Ovary (tissue), 10 donors: ENCODE measurements at places on chromosomes 2 and 18. TPM values are rescaled to one million over a fixed set of nuclear protein-coding genes. Genes with fewer than 3 reads are reported as not detected.
A peak's percentile ranks its signal among the peaks of the same experiment; 100 is the strongest.

DNA sequence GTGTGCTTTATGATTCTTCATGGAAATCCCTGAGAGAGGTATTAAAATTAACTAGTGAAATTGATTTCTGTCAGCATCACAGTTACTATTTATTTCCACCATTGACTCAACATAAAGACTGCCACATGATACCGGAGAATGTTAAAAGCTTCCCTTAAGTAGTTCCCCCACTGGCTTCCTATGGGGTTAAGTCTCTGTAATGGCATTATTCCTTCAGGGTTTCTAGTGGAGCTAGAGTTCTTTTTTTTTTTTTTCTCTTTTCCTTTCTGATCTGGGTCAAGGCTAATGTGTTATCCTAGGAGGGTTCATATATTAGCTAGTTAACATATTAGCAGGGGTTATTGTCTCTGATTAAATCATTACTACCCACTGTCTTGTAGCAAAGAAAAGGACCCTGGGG, 1919.1 kb upstream of the PIK3C3 start:
- no peak for DNase-seq

DNA sequence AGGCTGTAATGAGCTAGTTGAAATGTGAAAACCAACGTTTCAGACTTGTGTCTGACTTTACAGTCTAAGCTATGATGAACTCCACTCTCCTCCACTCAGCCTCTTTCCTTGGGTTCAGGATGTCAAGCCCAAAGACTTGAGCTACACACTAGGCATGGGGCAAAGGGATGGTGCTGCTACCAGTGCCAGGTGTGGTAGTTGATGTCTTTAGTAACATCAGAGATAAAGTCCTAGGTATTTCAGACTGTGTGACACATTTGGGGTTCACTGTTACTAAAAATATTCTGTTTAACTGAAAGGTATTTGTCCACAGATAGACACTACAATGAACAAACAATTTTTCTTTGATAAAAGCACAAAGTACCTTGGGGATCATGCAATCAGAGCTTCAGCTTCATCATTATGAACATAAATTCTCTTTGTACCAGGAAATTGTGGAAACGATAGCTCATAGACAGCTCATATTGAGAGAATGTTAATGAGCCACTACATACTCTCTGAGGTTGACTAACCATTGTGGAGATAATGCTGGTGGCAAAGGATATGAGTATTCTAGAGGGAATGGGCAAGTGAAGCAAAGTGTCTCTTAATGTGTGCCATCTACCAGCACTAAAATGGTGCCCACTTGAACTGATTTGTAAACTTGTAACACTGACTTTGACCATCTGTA, 253.7 kb upstream of the THUMPD2 start:
- no peak for DNase-seq

DNA sequence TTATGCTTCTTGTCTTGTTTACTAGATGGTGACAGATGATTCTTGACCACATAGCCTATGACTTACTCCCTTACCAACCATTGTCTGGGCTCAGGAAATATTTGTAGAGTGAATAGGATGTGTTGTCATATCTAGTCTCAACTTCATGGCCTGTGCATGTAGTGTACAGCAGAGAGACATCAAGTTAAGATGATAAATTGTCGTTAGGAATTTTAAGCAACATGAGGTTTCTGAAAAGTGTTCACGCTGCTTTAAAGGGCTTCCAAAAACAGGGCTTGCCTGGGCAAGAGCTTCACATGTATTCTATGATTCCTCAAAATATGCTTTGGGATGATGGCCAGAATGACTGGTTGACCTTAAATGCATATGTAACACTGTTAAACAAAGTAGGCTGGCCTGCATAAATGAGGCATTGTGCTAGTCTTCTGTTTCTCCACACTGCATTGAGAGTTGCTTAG, 424.0 kb downstream of the RND3 start:
- DNase-seq, result no peak

GRCh38 chr2:112149194-112149593, 11.0 kb downstream of the FBLN7 start:
- DNase-seq, result no peak

GRCh38 chr2:234300932-234301823, 195.7 kb downstream of the ARL4C start:
- no peak for DNase-seq

DNA sequence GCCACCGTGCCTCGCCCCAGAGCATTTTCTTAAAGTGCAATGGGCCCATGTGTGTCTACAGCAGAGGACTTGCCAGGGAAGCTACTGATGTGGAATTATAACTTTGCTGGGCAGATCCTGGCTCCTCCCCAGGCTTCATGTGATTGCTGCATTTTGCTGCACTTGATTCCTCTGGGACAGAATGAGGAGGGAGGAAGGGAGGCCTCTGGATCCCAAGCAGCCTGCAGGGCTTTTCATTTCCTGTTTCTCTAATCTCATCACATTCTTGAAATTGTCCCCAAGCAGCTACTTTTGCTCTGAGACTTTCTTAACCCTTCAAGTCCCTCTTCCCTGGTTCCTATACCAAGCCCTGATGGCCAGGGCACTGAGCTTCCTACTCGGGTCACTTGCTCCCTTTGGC, 134.4 kb upstream of the SEC11C start:
- no peak for DNase-seq

GRCh38 chr2:32363597-32363996, 6.8 kb downstream of the BIRC6 start:
- no peak for DNase-seq

GRCh38 chr2:50551868-50552267, 480.1 kb downstream of the NRXN1 start:
- DNase-seq, result no peak

DNA sequence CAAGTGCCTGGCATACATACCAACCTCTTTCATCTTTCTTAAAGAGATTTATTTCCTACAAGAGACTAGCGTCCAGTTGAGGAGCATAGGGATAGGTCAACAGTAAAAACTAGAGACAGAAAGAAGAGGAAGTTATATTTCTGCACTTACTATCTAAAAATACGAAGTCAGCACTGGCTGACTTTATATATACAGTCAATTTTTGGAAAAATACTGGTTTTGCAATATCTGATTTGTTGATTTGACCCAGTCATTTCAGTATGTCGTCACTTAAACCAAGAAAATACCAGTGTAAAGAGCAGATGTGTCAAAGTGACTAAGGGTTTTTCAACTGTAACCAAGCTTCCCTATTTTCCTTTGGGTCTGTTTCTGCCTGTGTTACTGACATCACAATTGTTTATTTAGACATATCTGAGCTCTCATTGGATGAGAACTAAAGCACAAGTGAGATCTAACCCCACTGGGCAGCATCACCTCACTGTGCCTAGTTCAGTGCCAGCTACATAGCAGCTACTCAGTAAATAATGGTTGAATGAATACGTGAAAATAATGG, 23.0 kb downstream of the CYTIP start:
- DNase-seq, result no peak

GRCh38 chr2:146412625-146413024, 1432.2 kb upstream of the ACVR2A start:
- DNase-seq, result no peak

- DNase-seq, result peak; percentile 41
Observed at GRCh38 chr18:74288730-74289129, 3.0 kb downstream of the CYB5A start.

GRCh38 chr2:222217712-222218111, 81.1 kb downstream of the PAX3 start:
- no peak for DNase-seq

- DNase-seq, result no peak
Observed at GRCh38 chr2:220469201-220469600, 841.8 kb downstream of the SLC4A3 start.

DNA sequence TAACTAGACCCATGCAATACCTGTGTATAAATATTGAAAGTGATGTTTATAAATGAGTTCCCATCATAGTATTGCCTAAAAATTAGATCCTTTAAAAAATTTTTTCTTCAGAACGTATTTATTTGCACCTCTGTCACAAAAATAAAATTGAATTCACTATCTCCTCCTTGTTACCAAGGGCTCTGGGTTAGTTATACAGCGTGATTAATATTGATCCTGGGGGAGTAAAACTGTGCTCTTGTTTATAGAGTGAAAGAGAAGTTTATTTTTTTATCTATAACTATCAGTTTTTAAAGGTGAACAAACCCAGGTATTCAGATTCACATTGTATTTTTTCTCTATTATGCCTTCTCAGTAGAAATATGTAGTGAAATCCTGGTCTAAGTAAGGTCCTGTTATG, 458.5 kb downstream of the CPS1 start:
- DNase-seq, result no peak

DNA sequence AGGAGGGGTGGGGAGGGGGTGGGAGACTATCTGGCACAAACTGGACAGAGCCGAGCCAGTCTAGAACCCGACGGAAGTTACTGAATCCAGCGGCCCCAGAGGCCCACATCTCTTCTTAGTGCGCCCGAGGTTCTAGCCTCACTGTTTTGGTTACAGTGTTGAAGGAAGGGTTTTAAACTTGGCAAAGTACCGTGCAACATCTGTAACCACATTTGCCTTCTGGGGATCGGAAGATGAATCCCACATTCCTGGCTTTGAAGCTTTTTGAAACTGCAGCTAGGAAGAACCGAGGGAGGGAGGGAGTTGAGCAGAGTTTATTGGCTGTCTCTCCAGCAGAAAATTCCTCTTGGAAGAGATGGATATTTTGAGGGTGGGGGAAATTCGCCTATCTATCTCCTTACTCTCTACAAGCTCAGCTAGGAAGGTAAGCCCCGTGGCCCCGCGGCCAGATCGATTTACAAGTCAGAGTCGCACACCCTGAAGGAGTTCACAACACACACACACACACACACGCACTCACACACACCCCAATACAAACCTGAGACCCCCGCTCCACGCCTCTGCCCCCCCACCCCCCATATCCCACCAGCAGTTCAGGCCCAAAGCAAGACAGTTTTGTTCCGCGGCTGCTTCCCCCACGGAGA, 1.0 kb downstream of the ACVR1 start:
- peak; percentile 34 for DNase-seq

- no peak for DNase-seq
Observed at GRCh38 chr2:77954931-77955330, 432.8 kb upstream of the LRRTM4 start.

GRCh38 chr2:24745825-24746224, 47.4 kb downstream of the PTRHD1 start:
- DNase-seq, result no peak

DNA sequence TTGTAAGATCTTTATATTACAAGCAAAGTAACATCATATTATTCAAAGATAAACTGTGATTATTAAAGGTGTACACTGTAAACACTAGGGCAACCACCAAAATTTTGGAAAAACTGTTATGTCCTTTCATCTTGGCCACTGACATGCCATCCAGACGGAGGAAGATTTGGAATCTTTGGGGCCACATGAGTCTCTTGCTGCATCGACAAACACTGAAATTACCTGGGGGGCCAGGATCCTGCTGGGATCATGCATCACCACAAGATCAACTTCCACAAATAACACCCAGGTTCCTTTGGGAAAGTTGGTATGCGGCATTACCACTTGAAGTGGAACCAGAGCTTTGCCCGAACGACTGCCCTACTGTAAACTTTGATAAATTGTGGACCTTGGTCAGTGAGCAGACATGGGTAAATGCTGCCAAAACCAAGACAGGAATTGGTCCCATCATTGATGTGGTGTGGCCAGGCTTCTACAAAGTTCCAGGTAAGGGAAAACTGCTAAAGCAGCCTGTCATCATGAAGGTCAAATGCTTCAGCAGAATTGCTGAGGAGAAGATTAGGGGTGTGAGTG, 110.6 kb upstream of the UXS1 start:
- no peak for DNase-seq

- DNase-seq, result peak; percentile 71
Observed at GRCh38 chr18:77132369-77133050, at the start of gene MBP. TSS of gene MBP (minus strand) at chr18:77132783. CDS start at chr18:77105261, 27,522 bp downstream.

- DNase-seq, result no peak
Observed at GRCh38 chr18:75346671-75347070, 80.8 kb downstream of the SMIM21 start.

DNA sequence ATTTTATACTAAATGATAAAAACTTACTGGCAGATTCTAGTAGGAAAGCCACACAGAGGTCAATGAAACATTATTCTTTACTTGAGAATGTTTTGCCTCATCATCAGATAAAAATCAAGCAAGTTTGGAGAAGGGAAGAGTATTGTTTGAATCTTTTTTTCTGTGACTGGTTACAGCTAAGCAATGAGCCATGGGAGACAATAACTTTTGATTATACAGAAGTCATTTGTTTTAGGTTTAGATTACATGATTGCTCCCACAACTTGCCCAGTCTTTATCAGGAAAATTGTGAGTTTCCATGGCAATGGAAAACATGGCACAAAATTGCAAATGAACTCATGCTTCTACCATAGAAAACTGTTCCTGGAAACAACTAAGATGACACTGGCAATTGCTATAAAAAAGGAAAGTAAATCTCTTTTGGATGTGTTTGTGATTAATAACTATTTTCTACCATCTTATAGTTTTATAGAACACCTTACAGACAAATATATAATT, 476.8 kb downstream of the MBD2 start:
- no peak for DNase-seq

- DNase-seq, result peak; percentile 57
Observed at GRCh38 chr2:23803965-23804542, 122.9 kb downstream of the ATAD2B start.

GRCh38 chr2:176753752-176754474, 458.7 kb upstream of the HNRNPA3 start:
- no peak for DNase-seq

DNA sequence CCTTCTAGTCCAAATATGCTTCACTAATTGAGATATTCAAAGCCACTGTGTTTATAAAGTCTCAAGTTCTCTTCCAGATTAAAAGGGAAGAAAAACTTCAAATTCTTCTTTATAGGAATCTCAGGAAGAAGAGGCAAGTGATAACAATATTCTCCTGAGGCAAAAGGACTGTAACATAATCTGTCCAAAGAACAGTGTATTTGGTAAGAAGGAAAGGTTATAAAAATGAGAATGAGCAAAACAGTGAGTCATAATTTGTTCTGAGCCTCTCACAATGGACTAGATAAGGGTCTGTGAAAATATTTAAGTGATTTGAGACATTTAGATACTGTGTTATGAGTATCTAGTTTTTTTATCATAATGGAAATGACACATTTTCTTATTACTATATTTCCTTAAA, 44.3 kb downstream of the SNRPD1 start:
- DNase-seq, result no peak

- no peak for DNase-seq
Observed at GRCh38 chr2:239423551-239423950, 22.7 kb upstream of the HDAC4 start.

Gene ARHGAP15
- polyA plus RNA-seq, result 2.6 TPM

Gene APLF
- 2.2 TPM for polyA plus RNA-seq

Gene ASPRV1
- polyA plus RNA-seq, result 4.5 TPM

Gene ABCG5
- polyA plus RNA-seq, result not detected

Gene REG1A
- polyA plus RNA-seq, result not detected

Gene CFAP221
- polyA plus RNA-seq, result 0.24 TPM

Gene ZNF892
- polyA plus RNA-seq, result 0.63 TPM

Gene CNRIP1
- 50.2 TPM for polyA plus RNA-seq

Gene ACVR2A
- 4.5 TPM for polyA plus RNA-seq

Gene IL36B
- not detected for polyA plus RNA-seq

Gene WNT6
- polyA plus RNA-seq, result 2.9 TPM

Gene RAB11FIP5
- 19.2 TPM for polyA plus RNA-seq

Gene TFCP2L1
- 0.05 TPM for polyA plus RNA-seq

Gene PROM2
- polyA plus RNA-seq, result 0.37 TPM

Gene RTP5
- polyA plus RNA-seq, result not detected

Gene CNTNAP5
- polyA plus RNA-seq, result not detected

Gene CRYBA2
- not detected for polyA plus RNA-seq

Gene SKA1
- polyA plus RNA-seq, result 0.10 TPM
